H9 (cell line): ENCODE measurements at places on chromosomes 1 and 21.

DNA sequence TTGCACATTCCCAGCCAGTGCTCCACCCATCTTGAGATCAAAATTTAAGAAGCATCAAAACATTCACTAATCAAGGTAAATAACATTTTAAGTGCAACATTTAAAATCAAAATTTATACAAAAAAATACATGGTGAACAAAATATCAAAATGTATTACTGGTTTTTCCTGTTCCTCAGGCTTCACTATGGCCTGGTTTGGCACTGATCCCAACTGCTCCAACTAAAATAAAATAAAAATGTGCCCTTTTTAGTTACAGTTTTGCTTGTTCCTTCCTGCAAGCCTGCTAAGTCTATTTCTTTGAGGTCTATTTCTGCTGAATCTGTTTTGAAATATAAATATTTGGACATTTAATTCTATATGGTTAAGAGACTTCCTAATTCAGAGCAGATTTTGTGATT, 54.9 kb downstream of the ADAMTS1 start:
- H3K4me3 ChIP-seq, result no peak overlapping the region
- H3K36me3 ChIP-seq, result no peaks in the 10 kb centered on the region
- H3K27ac ChIP-seq, result no peak overlapping the region

DNA sequence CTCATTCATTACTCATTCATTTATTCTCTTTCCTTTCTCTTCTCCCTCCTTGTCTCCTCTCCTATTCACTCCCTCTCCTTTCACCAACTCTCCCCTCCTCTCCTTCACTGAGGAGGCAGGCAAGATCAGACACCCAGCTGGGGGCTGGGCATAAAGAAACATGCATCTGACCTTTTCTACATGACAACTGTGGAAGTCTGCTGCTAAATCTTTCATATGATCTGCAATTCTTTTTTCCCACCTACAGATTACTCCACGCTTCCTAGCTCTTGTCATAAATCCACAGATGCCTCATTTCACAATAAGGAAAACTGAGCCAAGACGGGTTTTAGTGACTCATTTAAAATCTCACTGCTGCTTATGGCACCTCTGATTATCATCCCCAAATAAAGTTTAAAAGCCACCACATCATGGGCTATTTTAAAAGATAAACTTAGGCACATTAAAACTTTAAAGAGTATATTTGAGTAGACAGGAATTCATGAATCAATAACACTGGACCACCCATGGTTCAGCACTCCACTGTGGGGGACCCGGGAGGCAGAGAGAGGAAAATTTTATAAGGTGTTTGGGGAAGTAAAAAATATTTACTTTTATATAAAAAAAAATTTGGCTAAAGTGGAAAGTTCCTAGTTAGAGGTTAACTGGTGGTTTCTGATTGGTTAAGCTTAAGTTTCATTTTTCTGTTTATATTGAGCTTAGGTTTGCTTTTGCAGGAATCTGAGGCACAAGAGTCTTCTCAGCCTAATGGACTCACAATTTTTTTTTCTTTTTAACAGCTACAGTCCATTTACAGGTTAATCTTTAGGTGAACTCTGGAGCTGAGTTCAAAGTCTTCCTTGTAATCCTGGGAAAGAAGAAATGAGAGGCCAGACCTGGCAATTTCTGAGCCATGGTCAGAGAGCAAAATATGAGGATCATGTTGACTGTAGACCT, 55.8 kb upstream of the DNAH14 start:
- H3K4me1 ChIP-seq, result peaks cover 7% of the 10 kb centered on the region; the same call in 1 of the 2 replicates
- no peak for DNase-seq
- no peak overlapping the region for H3K4me3 ChIP-seq
- H3K27ac ChIP-seq, result no peak overlapping the region
- no peaks in the 10 kb centered on the region for H3K36me3 ChIP-seq
- H3K27me3 ChIP-seq, result no peaks in the 10 kb centered on the region

DNA sequence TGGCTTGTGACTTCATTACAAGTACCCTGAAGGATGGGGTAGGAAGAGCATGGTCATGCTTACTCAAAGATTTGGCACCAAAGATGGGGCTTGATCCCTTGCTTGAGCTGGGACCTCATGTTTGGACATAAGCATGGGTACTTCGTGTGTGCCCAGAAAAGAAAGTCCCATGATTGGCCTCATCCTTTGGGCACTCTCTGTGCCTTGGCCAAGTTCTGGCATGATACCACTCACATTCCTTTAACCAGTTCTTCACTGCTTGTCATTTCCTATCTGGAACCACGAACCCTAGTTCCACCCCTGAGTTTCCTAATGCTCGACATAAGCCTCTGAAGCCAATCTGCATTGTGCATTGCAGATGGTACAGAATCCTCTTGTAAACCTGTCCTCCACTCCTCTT, 107.0 kb downstream of the NAV1 start:
- H3K4me3 ChIP-seq, result no peak overlapping the region
- H3K27me3 ChIP-seq, result peaks cover 5% of the 10 kb centered on the region; the same call in 1 of the 2 replicates
- H3K4me1 ChIP-seq, result peaks cover 6% of the 10 kb centered on the region
- no peak overlapping the region for H3K27ac ChIP-seq

- H3K36me3 ChIP-seq, result peaks cover 1% of the 10 kb centered on the region; the same call in 1 of the 3 replicates
- no peak overlapping the region for H3K4me3 ChIP-seq
- no peaks in the 10 kb centered on the region for H3K27me3 ChIP-seq
- peak; percentile 59 for DNase-seq
- peak overlapping the region; percentile 55 for H3K27ac ChIP-seq
These were observed 137.3 kb downstream of the NAV1 start for GRCh38 chr1:201676197-201676596.

GRCh38 chr1:218699865-218700264, 354.7 kb downstream of the TGFB2 start:
- no peaks in the 10 kb centered on the region for H3K4me1 ChIP-seq
- no peak overlapping the region for H3K27ac ChIP-seq
- no peaks in the 10 kb centered on the region for H3K27me3 ChIP-seq

DNA sequence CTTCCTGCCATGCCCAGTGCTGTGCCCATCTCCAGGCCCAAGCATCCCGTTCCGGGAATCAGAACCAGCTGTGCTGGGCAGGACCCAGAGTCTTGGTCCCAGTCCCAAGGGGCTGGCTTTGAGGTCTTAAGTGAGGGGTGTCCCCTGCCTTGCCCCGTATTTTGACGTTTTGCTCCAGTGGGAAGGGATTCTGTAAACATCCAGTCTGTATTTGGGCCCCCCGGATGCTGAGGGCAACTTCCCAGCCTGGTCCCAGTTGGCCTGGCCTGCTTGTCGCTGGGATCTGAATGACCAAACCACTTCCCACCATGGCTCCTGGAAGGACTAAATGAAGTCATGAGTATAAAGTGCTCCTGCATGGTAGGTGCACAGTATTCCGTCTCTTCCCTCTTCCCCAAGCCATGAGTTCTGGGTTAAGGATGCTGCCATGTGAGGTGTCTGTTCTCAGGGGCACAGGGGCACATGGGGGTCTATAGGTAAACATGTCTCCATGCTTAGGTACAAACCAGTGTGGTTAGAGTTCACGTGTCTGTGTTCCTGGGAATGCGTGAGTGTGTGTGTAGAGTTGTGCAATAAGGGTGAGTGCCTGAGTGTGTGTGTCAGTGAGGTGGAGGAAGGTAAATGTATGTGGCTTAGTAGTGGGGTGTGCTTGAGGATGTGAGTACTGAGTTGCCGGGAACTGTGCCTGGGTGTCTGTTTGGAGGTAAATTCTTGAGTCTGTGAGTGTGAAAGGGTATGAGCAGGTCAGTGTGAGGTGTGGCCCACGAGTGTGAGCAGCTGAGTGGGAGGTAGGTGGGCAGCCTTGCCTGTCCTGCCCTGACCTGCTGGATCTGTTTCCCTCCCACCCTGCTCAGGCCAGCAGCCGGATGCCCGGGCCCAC, 1.5 kb downstream of the B4GALT2 start:
- H3K27ac ChIP-seq, result no peak overlapping the region
- no peaks in the 10 kb centered on the region for H3K27me3 ChIP-seq
- peaks cover 8% of the 10 kb centered on the region; the same call in 1 of the 2 replicates for H3K4me1 ChIP-seq

DNA sequence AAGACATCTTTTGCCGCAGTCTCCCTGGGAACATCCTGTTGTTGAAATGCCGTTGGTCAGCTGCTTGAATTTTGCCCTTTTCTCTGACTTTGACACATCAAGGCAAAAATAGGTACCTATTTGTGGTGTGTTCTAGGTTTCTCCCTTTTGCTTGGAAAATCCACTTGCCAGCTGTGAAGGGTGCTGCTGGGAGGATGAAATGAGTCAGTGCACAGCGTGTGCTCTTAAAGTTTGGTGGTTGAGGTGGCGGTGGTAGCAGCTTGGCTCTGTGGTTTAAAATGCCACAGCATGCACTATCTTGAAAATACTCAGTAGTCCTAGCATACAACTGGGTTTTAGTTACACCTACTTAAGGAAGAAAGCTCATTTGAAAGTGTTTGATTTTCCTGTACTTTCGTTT, 183.8 kb downstream of the DHRS3 start:
- H3K27me3 ChIP-seq, result no peaks in the 10 kb centered on the region
- H3K4me3 ChIP-seq, result no peak overlapping the region
- H3K27ac ChIP-seq, result no peak overlapping the region
- DNase-seq, result no peak
